ENCODE measurements at places on chromosomes 2 and 18.

DNA sequence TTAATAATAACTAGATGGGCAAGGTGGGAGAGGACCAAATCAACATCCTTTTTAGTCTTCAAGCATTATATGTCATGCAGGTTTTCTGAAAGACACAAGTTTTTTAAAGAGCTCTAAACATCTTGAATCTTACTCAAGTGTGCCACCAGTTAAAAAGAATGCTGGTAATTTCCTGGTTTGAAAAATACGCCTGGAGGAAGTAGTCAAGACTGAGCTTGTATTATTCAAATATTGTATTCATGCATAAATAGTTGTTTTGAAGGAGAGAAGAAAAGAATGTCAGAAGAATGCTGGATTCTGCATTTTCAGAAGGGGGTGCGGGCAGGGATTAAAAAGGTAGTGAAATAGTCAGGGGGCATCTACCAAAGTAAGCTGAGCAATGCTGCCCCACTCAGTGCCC lies 90.7 kb downstream of the WDPCP start:
- DNase-seq: no peak

DNA sequence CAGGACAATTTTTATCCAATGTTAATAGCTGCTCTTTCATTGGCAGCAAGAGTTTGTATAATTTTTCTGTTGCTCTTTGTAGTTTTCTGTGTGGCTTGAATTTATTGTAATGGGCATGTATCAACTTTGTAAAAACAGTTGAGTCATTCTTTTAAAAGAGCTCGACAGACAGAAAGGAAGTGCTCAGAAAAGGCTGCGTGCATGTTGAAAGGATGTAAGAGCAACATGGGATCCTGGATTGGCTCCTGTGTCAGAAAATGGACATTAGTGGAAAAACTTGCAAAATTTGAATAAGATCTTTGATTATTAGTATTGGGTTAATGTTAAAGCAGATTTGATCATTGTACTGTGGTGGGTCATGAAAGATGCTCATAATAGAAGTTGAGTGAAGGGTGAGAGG lies 93.3 kb upstream of the CDC42EP3 start:
- DNase-seq: no peak

DNA sequence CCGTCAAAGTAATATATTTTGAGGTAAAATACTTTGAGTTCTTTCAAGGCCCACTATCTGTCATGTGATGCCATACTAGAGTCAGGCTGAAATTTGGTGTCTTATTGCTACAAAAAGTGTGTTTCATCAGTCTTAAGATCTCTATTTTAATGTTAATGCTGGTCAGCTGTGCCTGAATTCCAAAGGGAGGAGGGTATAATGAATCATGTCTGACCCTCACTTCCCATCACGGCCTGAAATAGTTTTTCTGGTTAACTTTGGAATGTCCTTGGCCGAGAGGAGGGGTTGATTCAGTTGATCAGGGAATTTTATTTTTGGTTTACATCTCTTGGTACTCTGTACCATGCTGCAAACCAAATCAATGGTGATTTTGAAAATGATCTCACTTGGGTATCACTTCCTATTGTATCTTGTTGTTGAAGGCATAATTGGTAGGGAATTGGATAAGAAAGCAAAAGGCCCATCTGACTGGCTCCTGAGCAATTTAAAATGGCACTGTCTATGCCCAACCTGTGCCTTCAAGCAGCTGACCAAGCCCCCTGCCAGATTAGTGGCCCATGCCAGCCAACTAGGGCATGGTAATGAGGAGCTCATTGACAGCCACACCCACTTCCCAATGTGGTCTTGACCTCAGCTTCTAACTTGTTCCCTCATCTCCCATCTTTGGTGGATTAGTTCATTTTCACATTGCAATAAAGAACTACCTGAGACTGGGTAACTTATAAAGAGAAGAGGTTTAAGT lies 6.1 kb upstream of the SLC35F5 start:
- DNase-seq: peak; percentile 64

DNA sequence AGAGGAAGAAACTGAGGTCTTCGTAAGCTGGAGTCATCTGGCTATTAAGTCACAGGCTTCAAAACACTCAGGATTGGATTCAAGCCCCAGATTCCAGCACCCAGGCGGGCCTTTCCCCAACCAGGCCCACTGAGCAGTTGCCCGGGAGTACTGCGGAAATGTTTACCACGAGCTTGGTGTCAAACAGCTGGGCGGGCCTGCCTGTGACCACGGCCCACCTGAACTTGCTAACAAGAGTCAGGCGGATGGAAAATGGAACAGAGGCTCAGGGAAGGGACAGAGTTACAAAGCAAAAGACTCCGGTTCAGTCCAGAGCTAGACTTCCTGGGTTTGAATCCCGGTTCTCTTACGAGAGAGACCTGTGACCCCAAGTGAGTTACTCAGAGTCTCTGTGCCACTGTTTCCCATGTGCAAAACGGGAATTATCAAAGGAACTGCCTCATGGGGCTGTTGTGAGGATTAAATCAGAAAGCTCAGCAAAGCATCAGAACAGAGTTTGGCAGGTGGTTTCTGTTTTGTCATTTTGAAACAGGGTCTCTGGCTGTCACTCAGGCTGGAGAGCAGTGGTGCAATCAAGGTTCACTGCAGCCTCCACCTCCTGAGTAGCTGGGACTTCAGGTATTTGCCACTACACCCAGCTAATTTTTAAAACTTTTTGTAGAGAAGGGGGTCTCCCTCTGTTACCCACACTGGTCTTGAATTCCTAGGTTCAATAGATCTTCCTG lies 49.0 kb upstream of the TFCP2L1 start:
- DNase-seq: no peak

DNA sequence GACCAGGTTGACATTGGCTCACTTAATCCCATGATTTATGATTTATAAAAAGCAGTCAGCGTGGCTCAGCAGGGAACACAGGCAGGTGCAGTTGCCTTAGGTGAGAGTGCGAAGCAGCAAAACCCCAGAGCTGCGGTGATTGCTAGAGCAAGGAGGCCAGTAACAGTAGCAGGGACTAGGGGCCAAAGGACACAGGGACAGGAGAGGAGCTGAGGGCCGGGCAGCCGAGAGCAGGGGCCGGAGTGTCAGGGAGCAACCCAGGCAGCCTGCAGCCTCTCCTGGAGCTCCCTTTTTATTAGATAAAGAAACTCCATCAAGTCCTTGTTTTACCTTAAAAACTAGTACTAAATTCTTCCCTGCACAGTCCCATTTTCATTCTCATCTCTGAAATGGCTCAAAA lies 4.3 kb downstream of the MC2R start:
- DNase-seq: no peak

DNA sequence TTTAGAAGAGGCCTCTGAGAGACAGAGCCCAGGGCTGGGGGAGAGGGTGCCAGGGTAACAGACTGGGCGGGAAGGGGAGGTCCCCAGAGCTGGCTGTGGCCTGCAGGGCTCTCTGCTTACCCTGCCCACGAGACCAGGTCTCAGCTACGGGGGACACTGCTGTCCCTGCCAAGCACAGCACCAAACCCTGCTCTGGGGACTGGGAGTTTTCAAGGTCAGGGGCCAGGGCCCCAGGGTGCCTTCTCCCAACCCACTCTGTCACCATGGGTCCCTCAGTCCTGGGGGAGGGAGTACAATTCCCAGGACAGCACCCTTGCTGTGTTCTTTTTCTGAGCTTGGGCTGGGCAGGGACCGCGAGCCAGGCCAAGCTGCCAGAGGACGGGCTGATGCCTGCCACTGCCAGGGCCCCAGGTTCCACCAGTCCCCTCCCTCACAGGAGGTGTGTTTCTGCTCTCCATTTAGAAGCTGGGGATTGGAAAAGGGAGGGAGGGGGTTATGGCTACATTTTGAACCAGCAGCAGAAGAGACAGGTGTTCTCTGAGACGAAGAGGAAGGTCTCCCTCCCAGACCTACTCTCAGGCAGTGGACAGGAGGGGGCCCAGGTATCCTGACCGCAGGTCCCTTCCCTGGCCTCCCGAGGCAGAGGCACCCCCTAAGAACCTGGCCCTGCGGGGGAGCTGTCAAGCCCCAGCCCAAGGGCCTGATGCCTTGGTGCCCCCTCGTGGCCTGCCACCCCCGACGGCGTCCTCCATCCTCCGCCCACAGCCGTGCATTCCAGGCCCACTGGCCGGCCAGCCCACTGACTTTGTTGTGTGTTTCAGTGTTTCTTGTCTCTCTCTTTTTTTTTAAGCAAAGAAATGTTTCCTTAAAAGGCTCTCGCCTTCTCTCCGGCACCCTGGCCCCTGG lies 80.4 kb downstream of the TNS1 start:
- peak; percentile 62 for DNase-seq

DNA sequence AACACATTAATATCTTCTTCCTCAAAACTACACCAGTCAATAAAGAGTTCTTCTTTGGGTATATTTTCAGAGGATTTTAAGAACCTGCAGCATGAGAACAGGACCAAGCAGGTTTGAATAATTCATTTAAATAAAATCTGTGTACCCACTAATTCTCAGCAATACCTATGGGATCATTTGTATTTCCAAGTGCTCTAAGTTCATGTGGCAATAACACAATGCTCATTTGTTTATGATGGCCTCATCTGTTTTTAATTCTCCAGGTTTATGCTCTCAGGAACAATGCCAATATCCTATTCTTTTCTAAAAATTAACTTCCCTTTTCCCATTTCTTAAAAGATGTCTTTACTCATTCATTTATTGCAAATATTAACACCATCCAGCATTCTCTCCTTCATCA lies 264.7 kb downstream of the METTL4 start:
- DNase-seq: no peak

DNA sequence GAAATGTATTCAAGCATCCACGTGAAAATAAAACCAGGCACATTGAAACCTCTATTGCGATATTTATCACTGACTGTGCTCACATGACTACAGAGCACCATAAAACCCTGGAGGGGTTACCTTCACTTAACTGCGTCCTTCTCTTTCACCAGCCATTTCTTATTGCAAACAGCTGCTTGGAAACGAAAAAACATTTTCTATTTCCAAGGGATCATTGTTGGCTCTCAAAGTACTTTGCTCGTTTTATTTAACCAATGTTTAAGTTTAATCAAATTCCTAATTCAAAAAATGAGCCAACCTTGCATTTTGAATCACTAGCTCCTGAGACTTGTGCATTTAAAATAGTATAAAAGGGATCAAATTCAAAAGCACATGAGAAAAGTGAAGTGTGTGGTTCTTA lies 134.4 kb downstream of the OSR1 start:
- no peak for DNase-seq

- no peak for DNase-seq
These were observed 579 bp upstream of the ITM2C start for GRCh38 chr2:230864122-230864604.

DNA sequence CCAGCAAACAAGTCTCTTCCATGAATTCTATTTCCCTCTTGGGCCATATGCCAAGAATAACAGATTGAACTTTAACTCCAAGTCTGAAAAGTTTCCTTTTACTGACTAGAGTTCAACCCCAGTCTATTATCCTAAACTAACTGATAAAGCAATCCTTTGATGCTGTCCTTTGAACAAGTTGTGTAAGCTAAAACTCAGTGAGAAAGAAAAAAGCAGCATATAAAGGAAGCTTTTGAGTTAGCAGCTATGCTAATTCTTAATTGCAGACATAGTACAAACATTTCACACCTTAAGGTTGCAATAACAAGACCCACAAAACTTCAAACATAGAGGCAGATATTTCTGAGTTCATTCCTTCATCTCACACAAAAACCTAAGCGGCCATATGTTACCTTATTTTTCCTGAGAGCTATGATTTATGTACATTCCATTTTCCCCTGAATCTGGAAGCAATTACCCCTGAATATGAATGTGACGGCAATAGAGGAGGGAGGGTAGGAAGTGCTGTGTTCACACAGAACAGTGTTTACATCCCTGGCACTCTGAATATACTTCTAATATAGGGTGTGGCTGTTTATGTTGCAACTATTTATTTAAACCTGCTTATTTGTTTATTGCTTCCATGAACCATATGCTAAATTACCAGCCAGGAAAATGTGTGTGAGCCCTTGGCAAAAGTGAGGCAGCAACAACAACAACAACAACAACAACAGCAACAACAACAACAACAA lies 180.6 kb downstream of the IRS1 start:
- no peak for DNase-seq

GRCh38 chr18:24427484-24427883 lies 1.0 kb downstream of the IMPACT start:
- peak; percentile 14 for DNase-seq

- no peak for DNase-seq
These were observed 73.9 kb upstream of the NCKAP5 start for GRCh38 chr2:133641942-133642725.

- DNase-seq: no peak
These were observed 588 bp upstream of the FOXI3 start for GRCh38 chr2:88452980-88453582.

- no peak for DNase-seq
These were observed 24.5 kb downstream of the CLIP4 start for GRCh38 chr2:29139731-29140130.

GRCh38 chr2:28435241-28435640 lies 42.6 kb downstream of the FOSL2 start:
- no peak for DNase-seq

DNA sequence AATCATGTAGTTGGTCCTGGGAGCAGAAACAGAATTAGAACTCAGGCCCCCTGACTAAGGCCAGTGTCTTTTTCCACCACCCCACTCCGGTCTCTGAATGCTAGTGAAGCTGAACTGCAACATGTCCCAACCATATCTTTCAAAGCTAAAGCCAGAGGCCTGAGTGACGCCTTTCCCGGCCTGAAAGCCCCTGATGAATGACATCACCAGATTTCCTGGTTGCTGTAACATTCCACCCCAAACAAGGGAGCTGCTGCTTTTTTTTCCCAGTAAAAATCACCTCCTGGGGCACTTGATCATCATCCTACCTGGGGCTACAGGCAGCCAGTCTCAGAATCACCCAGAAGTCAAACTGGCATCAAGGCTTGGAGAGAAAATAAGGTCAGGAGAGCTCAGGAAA lies 162.7 kb downstream of the ARL4C start:
- no peak for DNase-seq

DNA sequence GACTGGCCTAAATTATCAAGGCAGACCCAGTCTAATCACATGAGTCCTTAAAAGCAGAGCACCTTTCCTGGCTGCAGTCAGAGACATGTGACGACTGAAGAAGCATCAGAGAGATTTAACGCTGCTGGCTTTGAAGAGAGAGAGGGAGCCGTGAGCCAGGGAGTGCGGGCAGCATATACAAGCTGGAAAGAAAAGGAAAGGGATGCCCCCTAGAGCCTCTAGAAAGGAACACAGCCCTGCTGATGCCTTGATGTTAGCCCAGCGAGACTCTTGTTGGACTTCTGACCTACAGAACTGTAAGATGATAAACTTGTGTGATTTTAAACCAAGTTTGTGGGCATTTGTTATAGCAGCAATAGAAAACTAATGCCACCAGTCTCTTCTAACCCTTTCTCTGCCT lies 58.1 kb downstream of the HEATR5B start:
- DNase-seq: no peak

DNA sequence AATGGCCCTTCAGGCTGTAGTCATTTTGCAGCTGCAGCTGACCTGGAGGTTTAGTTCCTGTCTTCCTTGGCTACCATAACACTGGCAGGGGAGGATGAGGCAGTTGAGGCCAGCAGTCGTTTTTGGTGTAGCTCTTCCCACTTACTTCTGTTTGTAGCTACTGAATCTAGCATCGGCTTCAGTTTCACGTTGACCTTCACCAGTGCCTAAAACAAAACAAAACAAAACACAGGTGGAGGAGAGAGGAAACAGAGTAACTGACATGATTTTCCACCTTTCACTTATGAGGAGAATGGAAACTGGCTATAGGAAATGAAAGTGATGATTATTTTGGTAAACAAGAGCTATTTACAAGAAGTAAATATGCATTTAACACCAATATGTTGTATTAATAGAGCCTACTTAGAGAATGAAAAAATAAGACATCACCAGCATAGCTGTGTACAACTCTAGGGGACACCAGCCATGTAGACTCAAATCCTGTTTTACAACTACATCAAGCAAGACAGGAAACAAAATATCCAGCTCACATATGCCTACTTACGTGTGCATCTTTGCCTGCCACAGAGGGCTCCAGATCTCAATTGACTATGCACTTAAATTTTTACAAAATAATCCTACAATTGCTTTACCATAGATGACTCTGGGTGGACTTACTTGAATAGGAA lies 236.9 kb downstream of the AGPS start:
- no peak for DNase-seq

Data from AG20443 (cell line).